ENCODE measurements at places on chromosomes 16 and 17.

GRCh38 chr16:53822936-53823529 is 119.1 kb downstream of the FTO start:
- no peak for DNase-seq

DNA sequence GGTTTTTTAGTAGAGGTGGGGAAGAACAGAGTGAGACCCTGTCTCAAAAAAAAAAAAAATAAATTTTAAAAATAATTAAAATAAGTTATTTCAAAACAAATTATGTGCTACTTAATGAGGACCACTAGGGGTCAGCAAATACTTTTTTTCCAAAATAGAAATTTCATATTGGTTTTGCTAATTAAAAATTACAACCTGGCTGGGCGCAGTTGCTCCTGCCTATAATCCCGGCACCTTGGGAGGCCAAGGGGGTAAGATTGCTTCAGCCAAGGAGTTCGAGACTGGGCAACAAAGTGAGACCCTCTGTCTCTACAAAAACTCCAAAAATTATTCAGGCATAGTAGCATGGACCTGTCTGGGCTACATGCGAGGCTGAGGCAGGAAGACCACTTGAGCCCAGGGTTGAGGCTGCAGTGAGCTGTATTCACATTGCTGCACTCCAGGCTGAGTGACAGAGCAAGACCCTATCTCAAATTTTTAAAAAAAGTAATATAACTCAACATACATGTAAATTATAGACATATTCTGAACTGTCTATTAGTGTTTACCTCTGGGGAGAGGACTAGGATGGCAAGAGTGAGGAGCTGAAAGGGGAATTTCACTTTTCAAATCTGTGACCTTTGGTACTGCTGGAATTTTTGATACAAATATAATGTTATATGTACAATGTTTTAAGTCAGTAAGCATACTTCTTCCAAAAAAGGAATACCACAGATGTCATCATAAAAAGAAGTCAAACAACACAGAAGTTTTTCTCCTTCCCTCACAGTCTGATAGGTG is 8.1 kb downstream of the MEIOB start:
- DNase-seq: no peak

GRCh38 chr16:410516-411178 is 9.0 kb downstream of the DECR2 start:
- no peak for DNase-seq

- no peak for DNase-seq
These were observed 23.2 kb downstream of the ZNF652 start for GRCh38 chr17:49338883-49339282.

All from stimulated activated CD8-positive, alpha-beta memory T cell treated with anti-CD3 and anti-CD28 coated beads, Interleukin-15, amount 100 ng/mL, for 1 hour (primary cell).